ENCODE measurements at places on chromosomes 5 and 9.

DNA sequence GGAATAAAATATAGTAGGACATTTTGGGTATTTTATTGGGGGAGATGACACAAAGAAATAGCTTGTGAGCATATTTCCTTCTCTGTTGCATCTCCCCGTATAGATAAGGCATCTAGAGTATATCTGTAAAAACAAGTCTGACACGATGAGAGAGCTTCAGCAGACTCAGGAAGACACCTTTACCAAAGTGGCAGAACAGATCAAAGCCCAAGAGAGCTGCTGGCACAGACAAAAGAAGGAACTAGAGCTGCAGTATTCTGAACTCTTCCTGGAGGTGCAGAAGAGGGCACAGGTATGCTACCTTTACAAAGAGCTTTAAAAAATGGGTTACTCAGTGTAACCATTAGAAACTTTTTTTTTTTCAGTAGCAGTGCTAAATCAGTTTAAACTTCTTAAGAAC lies 176.7 kb downstream of the CCDC171 start:
- DNase-seq = no peak

- DNase-seq = no peak
Observed at GRCh38 chr5:150066901-150067396, 19.4 kb downstream of the CSF1R start.

GRCh38 chr9:14097215-14097614 lies 216.7 kb downstream of the NFIB start:
- no peak for DNase-seq

GRCh38 chr5:4740156-4740555 lies 400.0 kb upstream of the ADAMTS16 start:
- DNase-seq = no peak

GRCh38 chr5:110053824-110054223 lies 364.1 kb downstream of the MAN2A1 start:
- DNase-seq = no peak

DNA sequence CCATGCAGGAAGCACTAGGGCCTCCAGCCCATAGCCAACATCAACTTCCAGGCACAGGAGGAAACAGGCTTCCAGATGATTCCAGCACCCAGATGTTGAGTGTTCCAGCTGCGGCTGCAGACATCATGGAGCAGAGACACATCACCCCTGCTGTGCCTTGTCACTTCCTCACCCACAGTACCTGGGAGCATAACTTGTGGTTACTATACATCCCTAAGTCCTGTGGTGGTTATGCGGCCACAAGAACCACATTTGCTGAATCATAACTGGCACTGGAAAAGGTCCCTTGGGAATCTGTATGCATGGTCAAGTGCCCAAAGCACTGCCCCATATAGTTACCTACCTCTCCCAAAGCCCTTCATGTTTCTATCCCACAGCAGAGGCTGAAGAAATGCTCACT lies 56.6 kb downstream of the WHRN start:
- DNase-seq = no peak

DNA sequence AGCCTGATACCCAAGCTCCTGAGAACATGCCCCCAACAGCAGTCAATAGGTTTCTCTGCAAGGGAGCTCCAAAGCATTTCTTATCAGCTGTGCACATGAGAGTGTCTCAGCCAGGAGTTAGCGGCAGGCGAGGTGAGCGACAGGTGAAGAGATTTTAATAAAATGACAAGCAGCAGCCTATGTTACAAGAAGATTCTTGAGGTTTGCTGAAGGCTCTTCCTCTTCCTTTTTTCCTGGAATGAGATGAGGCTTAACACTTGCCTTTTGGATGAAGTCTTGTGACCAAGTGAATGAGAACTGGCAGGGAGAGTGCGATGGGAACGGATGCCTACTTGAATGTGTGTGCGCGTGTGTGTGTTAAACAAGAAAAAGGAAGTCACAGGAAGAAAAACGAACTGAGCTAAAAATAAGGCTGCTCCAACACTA lies 76.1 kb downstream of the SHB start:
- DNase-seq = no peak

GRCh38 chr5:53733853-53734252 lies 173.4 kb downstream of the NDUFS4 start:
- DNase-seq = no peak

GRCh38 chr5:175752826-175753535 lies 95.1 kb downstream of the HRH2 start:
- no peak for DNase-seq

GRCh38 chr5:176618783-176619182 lies 8.8 kb upstream of the GPRIN1 start:
- no peak for DNase-seq

DNA sequence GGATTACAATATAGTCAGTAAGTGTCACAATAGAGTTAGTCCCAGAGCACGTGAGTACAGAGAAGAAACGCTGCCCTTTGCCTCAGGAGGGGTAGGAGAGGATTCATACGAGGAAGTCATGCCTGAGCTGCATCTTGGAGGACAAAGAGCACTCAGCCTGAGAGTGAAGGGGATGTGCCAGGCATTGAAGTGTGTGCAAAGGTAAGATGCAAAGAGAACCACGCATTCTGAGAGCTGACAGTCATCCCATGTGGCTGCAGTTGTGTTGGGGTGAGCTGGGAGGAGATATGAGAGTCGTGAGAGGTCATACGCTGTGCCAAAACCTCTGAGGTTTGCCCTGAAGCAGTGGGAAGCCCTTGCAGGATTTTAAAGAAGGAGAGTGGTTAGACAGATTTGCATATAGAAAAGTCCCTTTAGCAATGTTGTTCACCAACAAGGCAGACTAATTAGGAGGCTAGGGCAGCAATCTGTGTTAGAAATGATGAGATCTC lies 97.5 kb downstream of the PIP5K1B start:
- DNase-seq = no peak

DNA sequence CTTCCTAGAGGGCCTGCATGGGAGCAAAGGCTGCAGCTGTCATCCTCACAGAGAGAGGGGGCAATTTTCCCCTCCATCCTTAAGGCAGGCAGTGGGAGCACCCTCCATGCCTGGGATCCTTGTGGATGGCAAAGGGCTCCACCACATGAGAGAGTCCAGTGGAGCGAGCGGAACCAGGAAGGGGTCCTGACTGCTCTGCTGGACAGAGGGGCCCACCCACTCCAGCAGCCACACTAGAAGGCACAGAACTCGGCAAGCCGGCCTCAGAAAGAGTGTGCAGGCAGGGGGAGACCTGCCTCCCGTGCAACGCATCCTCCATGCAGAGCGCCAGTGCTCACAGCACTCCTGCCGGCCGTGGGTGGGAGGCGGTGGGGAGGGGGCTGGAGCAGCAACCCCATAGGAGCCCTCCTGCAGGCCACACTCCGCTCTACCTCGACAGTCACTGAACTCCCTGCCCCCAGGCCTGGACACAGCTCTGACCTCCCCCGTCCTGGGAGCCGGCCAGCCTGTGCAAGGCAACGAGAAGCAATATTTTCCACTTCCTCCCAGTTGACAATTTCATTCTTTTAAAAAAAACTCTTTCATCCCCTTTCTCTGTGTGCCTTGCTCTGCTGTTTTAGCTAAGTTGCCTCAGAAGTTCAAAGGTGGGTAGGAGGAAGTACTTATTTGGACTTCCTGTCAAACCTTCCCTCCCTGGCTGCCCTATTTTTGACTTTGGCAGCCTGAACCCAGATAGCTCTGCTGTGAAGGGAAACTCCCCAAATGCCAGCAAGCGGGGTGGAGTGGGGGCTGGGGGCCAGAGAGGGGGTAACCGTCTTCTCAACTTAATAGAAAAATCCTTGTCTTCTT lies 5.3 kb upstream of the LCP2 start:
- DNase-seq = no peak

DNA sequence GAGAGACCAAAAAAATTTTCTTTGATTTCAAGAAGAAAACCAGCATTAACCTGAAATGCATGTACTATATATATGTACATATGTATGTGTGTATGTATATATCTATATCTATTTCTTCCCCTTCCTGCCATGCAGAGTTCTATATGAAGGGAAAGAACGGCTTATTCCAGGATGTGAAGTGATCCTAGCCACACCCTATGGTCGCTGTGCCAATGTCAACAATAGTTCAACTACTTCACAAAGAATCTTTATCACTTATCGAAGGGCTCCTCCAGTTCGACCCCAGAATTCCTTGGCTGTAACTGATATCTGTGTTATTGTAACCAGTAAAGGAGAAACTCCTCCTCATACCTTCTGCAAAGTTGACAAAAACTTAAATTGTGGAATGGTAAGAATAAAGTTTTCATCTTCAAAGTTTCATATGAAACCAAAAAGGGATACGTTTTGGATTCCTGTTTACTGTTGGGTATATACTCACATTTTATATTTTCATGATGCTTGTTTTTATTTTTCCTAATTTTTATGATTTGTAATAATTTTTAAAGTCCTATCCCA lies 56.2 kb downstream of the DENND4C start:
- DNase-seq = no peak

DNA sequence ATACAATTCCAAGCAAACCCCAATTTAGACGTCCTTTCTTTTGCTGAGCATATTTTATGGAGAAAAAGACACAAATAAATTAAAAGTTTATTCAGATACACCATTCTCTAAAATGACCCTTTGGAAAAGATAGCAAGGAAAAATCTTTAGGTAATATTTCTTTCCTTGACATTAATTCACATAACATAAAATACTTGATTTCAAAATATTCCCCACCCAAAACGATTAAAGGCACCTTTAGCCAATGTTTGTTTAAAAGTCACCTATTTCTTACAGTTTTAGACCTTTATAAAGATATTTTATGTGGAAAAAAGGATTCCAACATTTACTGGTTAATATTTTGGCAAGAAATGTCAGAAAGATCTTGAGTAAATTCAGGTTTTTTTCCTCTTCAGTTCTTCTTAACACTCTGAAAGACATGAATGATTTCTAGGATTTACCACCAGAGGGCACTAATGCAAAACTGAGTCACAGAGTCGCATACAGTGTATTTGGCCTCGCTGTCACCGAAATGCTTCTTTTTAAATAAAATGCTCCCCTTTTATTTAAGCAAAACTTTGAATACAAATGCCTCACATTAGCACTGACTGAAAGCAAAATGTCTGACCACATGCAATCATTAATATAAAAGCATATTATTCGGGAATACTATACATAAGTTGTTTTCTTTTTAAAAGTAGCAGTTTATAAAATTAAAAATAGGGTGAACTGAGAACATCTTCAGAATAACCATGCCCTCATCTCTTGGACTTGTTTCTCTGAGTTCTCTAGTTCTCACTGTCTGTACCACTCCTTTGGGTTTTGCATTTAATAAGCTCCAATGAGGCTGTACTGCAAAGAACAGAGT lies 122.5 kb downstream of the SLC1A3 start:
- peak; percentile 73 for DNase-seq

GRCh38 chr9:112439171-112439570 lies 47.5 kb upstream of the KIAA1958 start:
- peak; percentile 49 for DNase-seq

DNA sequence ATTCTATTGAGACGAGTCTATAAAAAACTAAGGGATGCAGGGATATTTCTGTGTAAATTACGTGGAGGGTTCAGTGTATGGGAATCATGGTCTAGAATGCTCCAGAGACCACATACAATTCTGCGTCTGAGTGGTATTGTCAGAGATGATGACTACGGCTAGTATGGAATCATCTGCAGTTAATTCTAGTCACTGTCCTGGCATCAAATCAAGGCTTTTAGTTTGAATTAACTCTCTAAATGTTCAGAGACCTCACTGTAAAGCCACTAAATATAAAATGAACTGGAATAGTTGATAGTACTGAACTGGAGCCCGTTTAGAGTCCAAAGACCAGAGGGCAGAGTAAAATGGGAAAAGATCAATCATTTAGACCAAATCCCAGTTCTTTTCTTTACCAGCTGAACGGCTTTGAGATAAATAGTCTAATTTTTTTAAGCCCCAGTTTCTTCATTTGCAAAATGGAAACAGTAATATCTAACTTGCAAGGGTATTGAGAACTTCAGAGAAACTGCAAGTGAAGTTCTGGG lies 599.8 kb downstream of the EBF1 start:
- no peak for DNase-seq

DNA sequence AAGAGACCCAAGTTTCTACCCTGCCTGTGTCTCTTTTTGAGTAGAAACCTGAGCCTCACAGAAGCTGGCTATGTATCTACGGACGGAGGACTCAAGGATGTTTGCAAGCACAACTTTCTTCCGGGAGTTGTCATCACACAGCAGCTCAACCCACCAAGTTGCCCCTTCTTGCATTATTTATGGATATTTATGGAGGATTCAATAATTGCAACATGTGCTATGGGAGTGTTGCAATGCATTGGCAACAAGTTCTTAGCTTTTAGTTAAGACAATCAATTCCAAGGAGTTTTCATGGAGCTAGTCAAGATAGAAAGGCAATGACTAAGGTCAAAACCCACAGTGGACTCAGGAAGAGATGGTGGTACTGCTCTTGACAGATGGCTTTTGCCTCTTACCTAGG lies 336.9 kb downstream of the ENC1 start:
- no peak for DNase-seq

GRCh38 chr9:111016426-111017045 lies 21.7 kb downstream of the LPAR1 start:
- no peak for DNase-seq

GRCh38 chr9:16964228-16964627 lies 93.8 kb upstream of the BNC2 start:
- no peak for DNase-seq

DNA sequence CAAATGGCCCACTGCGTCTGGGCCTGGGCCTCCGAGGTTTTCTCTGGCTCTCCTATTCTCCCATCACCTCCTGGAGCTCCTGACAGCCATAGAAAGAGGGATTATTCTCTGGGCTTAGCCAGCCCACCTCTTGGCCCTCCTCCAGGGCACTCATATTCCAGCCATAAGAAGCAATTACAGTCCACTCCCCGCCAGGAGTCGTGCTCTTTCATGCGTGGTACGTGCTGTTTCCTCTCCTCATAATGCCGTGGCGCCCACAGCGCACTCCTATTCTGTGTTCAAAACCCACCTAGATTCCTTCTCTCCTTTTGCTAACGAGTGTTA lies 240.8 kb upstream of the ZNF462 start:
- peak; percentile 63 for DNase-seq

DNA sequence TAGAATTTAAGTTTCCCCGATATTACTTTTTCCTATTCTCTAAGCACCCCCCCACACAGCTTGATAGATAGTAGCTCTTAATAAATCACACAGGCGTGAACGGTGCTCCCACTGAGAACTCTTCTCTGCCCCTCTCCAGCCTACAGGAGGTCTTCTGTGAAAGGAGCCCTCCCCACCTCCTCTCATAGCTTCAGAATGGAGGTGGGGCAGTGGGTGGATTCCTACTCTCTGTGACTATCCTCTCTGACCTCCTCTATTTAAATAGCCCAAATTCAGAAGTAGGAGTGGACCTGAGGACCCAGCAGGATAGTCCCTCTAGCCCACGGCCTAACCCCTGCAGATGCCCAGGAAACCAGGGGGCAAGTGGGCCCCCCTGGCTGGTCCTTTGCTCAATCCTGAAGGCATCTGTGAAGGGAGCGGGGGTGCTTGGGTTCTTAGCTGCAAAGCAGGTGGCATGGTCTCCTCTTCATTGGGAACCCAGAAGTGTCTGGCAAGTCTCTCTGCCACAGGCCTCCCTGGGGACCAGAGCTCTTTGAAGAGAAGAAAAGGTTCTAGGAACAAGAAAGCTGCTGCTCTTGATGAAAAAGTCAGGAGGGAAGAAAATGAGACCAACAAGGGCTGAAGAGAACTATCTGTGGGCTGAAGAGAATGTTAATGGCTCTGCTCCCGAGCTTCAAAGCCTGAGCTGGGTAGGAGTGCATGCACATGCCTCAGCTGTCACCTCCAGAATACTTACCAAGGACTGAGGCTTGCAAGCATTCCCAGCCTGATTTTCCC lies 21.1 kb upstream of the HSPA9 start:
- no peak for DNase-seq

GRCh38 chr5:82833277-82833676 lies 243.9 kb downstream of the TMEM167A start:
- no peak for DNase-seq

- no peak for DNase-seq
Observed at GRCh38 chr5:8289779-8290178, 420.8 kb downstream of the MTRR start.
